Activated CD4-positive, alpha-beta memory T cell treated with anti-CD3 and anti-CD28 coated beads for 36 hours (primary cell): ENCODE measurements at places on chromosomes 11 and 22. TPM values are rescaled to one million over a fixed set of nuclear protein-coding genes. Genes with fewer than 3 reads are reported as not detected.

DNA sequence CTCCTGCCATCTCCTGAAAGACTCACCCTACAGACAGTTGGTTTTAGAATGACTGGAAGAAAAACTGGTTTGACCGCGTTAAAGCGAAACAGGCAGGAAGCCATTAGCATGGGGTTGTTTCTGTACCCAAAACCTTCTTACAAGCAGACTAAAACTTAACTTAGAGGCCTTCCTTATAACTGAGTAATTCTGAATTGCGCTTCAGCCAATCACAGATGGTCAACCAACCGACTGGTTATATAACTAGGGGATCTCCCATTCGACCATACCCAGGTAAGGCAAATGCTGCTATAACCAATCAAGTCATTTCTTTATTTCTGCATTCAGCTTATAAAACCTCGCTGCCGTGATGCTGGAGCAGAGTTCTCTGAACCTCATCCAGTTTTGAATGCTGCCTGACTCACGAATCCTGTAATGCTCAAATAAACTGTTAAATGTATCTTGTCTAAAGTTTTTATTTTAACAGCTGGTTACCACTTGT is 87.8 kb upstream of the DRD2 start:
- H3K4me1 ChIP-seq: peaks cover 6% of the 10 kb centered on the region
- peaks cover 16% of the 10 kb centered on the region for H3K27me3 ChIP-seq
- no peak overlapping the region for H3K27ac ChIP-seq

GRCh38 chr11:35235936-35236666 is 97.1 kb downstream of the CD44 start:
- peaks cover 21% of the 10 kb centered on the region for H3K36me3 ChIP-seq
- peak; percentile 83 for DNase-seq
- H3K4me3 ChIP-seq: peak overlapping the region; percentile 18
- H3K27ac ChIP-seq: peak overlapping the region; percentile 61
- H3K4me1 ChIP-seq: peaks cover 66% of the 10 kb centered on the region

DNA sequence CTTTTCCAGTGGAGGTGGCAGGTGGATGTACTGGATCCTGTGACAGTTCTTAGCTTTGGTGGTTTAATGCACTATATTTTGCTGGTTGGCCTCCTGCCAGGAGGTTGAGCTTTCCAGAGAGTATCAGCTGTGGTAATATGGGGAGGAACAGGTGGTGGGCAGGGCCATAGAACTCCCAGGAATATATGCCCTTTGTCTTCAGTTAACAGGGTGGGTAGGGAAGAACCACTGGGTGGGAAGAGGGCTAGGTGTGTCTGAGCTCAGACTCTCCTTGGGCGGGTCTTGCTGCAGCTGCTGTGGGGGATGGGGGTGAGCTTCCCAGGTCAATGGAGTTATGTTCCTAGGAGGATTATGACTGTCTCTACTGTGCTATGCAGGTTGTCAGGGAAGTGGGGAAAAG is 203.8 kb downstream of the DLG2 start:
- no peak for DNase-seq
- no peak overlapping the region for H3K4me3 ChIP-seq
- no peaks in the 10 kb centered on the region for H3K36me3 ChIP-seq
- no peak overlapping the region for H3K27ac ChIP-seq
- H3K4me1 ChIP-seq: no peaks in the 10 kb centered on the region
- no peaks in the 10 kb centered on the region for H3K27me3 ChIP-seq

- peaks cover 42% of the 10 kb centered on the region for H3K36me3 ChIP-seq
- H3K4me1 ChIP-seq: peaks cover 4% of the 10 kb centered on the region
- no peak overlapping the region for H3K27ac ChIP-seq
- no peak overlapping the region for H3K4me3 ChIP-seq
- no peaks in the 10 kb centered on the region for H3K27me3 ChIP-seq
Measured at GRCh38 chr11:43738600-43739409, 58.3 kb downstream of the HSD17B12 start.

DNA sequence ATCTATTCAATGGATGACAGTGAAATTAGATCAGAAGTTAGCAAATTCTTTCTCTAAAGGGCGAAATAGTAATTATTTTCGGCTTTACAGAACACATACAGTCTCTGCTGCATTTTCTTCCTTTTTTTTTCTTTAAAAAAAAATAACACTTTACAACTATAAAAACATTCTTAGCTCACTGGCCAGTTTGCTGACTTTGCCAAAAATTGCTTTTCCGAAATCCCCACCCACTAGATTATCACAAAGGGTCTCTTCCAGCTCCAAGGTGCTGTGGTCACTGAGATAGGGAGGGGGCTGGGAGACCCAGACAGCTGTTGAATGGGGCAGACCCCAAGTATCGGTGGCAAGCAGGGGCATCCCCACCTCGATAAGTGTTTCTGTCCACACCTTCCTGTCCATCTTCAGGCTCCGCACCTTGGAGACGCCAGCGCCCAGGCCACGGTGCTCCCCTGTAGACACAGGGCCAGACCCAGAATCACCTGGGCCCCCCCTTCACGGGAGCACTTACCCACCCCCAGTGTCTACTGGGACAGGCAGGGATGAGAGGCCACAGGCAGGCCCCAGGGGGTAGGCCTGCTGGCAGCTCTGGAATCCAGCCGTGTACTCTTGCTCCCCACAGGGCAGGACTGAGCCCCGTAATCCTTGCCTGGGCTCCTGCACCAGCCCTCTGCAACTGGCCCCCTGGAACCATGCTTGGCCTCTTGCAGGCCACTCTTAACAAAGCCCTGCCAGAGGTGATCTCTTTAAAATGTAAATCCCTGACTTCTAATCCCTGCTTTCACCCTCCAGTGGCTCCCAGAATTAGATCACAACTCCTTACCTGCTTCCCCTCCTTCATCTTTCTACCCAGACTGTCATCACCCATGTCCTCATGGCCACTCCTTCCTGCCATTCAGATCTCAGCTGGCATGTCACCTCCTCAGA is 31.5 kb upstream of the PDE2A start:
- peaks cover 29% of the 10 kb centered on the region for H3K36me3 ChIP-seq
- H3K27me3 ChIP-seq: no peaks in the 10 kb centered on the region
- no peak overlapping the region for H3K4me3 ChIP-seq
- no peak overlapping the region for H3K27ac ChIP-seq
- DNase-seq: no peak
- no peaks in the 10 kb centered on the region for H3K4me1 ChIP-seq

DNA sequence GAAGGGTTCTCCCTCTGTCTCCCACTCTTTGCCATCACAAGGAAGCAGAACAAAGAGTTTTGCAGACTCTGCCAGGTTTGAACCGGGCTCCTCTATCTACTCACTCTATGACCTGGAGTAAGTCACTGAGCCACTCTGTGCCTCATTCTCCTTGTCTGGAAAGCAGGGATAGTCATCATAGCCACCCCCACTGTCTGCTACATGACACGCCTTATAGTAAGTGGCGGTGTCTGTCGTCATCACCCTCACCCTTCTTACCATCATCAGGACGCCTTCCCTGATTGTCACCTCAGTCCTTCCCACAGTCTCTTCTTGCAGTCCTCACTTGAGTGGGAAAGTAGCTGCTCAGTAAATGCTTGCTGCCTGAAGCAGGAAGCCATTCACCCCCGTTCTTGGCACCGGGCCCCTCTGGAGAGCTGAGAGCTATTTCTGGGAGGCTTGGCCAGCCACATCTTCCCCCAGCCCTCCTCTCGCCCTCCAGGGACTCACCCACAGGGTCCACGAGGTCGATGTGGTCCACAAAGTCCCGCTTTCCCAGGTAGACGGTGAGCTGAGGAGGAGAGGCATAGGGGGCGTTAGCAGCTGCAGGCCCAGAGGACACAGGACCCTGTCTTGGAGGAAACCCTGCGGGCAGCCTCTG is 46.4 kb downstream of the TPBGL start:
- H3K27me3 ChIP-seq: no peaks in the 10 kb centered on the region
- H3K4me1 ChIP-seq: no peaks in the 10 kb centered on the region
- H3K36me3 ChIP-seq: no peaks in the 10 kb centered on the region
- no peak overlapping the region for H3K4me3 ChIP-seq

Gene INPP5J
- 0.14 TPM for total RNA-seq

Gene TTLL1
- total RNA-seq: 6.1 TPM
